Activated naive CD8-positive, alpha-beta T cell treated with anti-CD3 and anti-CD28 coated beads for 36 hours (primary cell): ENCODE measurements at places on chromosomes 4 and X. TPM values are rescaled to one million over a fixed set of nuclear protein-coding genes. Genes with fewer than 3 reads are reported as not detected.

SOD3 gene
- not detected for total RNA-seq

XAGE5 gene
- total RNA-seq = not detected

WAS gene
- total RNA-seq = 87.8 TPM

ARAF gene
- 70.8 TPM for total RNA-seq

FAM47B gene
- total RNA-seq = not detected
